ENCODE measurements at places on chromosomes 5 and 9.

- DNase-seq, result no peak
Measured at GRCh38 chr5:88964831-88965230, 81.8 kb upstream of the MEF2C start.

DNA sequence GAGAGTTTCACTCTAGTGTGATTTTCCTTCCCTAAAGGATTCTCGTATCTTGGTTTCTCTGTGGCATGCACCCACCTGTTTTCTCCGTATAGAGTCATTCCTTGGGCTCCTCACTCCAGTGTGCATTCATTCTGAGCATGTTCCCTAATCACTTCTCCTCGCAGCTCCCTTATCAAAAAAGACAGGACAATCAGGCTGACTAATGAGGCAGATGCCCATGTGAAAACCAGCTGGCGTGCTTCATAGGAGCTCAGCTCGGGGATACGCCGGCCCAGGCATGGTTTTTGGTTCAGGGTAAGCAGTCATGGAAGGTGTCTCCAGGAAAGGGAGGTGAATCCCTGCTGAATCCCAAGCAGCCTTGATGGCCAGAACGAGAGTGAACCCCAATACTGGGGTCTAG, 41.2 kb upstream of the INSYN2B start:
- no peak for DNase-seq

- DNase-seq, result no peak
Measured at GRCh38 chr9:96491079-96491879, 41.3 kb downstream of the HABP4 start.

GRCh38 chr5:50744776-50745175, 78.3 kb downstream of the PARP8 start:
- no peak for DNase-seq

GRCh38 chr9:74497748-74498620, 849 bp downstream of the RORB start:
- no peak for DNase-seq

DNA sequence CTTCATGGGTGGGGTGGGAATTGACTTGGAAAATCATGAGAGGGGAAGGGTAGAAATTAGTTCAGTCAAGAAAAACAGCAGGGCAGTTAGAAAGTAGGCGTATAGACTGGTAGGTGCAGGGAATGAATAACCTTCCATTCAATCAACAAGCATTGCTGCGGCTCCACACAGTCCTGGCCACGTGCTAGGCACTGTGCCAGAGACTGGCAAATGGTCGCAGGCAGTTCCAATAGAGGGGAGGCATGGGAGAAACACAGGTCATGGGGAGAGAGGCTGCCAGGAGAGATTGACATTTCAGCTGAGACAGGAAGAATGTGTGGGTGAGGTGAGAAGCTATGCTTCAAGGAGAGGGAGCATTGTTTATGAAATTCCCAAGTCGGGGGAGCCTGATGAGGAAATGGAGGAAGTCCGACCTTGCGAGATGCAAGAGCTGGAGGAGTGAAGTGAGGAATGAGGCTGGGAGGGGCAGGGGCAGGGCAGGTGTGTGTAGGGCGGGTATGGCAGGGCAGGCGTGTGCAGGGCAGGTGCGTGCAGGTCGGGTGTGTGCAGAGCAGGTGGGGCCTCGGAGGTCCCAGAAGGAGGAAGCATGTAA, 54.4 kb upstream of the PPARGC1B start:
- no peak for DNase-seq

DNA sequence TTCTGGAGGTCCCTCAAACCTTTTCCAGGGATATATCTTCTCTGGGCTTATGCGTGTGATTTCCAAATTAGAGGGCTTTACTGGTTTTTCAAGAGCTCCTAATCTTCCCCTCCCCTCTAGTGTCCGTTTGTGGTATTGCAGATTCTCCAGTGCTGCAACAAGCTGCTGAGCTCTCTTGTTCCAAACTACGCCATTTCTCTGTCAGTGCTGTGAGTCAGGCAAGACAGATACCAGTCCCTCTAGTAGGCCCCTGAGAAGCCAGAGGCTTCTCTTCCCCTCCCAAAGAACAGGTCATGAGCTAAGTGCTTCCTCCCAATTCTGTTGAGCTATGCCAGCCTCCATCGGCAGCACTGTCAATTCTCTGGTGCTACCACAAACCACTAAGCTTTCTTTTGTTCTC, 149.5 kb downstream of the FANCC start:
- peak; percentile 33 for DNase-seq

- no peak for DNase-seq
Measured at GRCh38 chr5:84362061-84362720, 22.5 kb downstream of the EDIL3 start.

DNA sequence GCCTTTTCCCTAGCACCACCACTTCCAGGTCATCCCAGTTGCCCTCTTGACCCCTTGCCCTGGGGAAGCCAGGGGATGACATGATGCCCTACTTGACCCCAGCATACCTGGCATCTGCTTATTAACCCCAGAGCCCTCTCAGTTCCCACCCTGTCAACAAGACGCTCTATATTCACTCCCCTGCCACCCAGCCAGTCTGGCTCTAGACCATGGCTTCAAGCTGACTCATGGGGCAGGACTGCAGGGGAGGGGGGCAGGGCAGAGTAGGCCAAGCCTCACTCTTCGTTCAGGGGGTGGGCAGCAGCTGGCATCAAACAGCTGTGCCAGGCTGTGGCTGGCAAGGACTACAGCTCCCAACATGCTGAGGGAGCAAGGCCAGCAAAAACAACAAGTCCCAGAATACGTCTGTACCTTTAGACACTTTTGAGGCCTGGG, 5.3 kb downstream of the ATOSB start:
- DNase-seq, result no peak

DNA sequence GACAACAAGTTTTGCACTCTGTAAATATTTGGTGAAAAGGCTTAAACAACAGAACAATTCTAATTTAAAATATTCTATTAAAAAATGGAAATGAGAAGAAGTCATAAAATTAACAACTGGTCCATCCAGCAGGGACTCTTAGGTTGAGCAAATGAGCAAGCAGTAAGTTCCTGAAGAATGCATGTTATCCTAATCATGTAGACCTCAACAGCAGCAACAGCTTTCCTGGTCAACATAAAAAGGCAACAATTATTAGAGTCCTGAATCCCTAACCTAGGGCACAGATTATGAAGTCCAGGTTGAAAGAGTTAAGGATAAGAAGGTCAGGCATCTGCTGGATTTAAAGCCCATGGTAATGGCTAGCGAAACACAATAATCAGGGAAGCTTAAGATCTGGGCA, 120.9 kb downstream of the SSBP2 start:
- DNase-seq, result no peak

DNA sequence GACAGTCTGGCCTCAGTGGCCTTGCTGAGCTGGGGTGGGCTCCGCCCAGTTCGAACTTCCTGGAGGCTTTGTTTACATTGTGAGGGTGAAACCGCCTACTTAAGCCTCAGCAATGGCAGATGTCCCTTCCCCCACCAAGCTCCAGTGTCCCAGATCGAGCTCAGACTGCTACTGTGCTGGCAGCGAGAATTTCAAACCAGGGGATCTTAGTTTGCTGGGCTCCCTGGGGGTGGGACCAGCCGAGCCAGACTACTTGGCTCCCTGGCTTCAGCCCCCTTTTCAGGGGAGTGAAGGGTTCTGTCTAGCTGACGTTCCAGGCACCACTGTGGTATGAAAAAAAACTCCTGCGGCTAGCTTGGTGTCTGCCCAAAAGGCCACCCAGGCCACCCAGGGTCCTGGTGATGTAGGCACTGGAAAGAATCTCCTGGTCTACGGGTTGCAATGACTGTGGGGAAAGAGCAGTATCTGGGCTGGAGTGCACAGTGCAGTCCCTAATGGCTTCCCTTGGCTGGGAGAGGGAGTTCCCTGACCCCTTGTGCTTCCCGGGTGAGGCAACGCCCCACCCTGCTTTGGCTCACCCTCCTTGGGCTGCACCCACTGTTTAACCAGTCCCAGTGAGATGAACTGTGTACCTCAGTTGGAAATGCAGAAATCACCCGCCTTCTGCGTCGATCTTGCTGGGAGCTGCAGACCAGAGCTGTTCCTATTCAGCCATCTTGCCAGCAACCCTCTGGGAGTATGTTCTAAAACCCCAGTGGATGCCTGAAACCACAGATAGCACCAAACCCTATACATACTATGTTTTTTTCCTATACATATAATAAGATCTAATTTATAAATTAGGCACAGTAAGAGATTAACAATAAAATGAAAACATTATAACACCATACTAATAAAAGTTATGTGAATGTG, 95.5 kb downstream of the TMEM161B start:
- DNase-seq, result no peak

GRCh38 chr5:111129938-111130337, 37.8 kb downstream of the WDR36 start:
- no peak for DNase-seq

GRCh38 chr9:72440992-72441847, 76.2 kb upstream of the ZFAND5 start:
- no peak for DNase-seq

- DNase-seq, result no peak
Measured at GRCh38 chr5:135874461-135874860, 21.2 kb downstream of the IL9 start.

- no peak for DNase-seq
Measured at GRCh38 chr5:144857454-144857853, 686.8 kb downstream of the KCTD16 start.

DNA sequence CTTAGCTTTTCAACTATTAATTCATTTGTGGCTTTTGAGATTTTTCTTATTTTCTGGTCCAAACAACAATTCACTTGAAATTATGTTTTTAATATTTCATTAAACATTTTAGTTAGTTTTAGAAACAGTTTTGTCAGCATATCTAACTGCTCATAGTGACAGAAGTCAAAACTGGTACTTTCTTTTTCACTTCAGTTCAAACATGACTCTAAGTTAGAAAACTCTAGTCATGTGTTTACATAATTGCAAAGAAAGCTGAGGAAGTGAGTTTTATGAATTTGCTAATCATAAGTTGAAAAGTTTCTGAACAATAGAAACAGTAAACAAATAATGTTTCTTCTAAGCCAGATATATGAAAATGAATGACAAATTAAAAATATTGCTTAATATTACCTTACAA, 1931.0 kb downstream of the EFNA5 start:
- no peak for DNase-seq

- no peak for DNase-seq
Measured at GRCh38 chr5:72093824-72094223, 13.5 kb upstream of the MAP1B start.

DNA sequence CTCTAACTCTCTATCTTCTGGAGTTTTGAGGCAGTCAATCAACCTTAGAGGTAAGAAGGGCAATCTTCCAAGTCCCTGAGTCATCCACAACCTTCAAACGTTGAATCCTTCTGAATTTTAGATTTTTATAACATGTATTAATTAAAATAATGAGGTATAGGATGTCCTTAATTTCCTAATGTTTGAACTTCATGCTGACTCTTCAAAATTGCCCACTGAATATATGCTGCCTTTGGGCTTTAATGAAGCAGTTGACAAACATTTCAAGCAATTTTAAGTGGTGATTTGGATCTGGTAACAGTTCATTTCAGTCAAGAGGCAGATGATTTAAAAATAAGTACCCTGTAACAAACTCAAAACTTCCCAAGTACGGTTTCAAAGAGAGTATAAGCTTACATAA, 26.0 kb downstream of the ERP44 start:
- DNase-seq, result no peak

DNA sequence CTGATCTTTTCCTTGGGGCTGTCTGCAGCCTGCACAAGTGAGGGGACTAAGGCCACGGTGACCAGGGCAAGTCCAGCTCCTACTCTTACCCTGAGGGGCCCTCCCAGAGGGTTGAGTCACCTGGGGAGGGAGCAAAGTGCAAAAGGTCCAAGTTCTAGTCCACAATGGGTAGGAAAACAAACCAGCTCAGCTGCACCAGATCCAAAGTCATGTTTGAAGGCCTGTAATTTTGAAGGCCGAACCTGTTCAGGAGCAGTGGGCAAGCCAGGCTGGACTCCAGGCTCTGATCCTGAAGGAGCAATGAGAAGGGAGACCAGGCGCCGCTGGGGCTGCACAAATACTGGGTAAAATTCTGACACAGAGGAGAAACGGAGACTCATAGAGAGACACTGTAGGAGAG, 15.8 kb upstream of the TCF7 start:
- no peak for DNase-seq

DNA sequence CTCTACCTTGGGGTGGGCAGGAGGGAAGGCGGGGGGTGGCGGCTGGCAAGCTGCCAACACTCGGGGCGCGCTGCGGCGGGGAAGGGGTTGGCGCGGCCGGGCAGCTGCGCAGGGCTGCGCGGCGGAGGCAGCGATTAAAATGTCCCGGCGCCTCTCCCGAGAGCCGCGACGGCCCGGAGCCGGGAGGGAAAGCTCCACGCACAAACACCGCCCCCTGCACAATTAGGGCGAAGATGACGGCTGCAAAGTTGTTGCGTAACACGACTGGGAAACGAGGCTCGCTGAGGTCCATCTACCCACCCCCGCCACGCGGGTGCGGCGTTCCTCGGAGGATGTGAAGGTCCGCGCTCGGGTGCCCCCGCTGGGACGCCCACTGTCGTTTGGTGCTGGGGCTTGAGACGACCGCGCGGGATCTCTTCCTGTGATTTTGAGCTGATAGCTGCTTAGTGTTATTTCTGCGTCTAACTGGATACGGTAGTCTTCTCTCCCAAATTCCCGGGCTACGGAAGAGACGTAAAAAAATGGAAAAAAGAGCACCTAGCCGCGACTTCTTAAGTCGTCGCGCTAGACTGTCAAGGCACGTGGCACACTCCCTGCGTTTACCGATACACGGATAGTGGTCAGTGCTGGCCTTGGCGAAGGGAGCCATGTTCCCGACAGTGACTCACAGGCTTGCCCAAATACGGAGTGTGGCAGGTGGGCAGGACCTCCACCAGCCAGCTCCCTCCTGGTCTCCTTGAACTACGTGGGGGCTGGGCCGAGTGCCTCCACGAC, 958 bp upstream of the NFIL3 start:
- DNase-seq, result peak; percentile 42

GRCh38 chr9:95506428-95506677, 10.4 kb downstream of the PTCH1 start:
- no peak for DNase-seq

DNA sequence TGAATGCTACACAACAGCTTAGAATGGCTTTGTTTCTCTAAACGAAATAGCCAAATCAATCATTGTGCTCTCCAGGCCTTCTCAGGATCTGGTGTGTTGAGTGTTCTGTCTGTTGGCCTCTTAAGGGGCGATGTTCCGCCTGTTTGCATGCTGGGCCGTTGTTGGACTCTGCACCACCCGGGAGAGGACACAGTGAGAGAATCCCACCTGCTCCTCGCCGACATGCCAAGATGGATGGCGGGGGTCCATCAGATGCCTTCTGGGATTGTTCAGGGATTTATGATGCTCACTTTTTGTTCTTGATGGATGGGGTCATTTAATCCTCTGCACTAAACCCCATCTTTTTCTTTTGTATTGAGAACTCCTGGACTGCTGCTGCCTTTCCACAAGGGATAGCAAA, 159.9 kb downstream of the NTRK2 start:
- no peak for DNase-seq

GRCh38 chr9:23041466-23041865, 594.8 kb downstream of the DMRTA1 start:
- DNase-seq, result no peak

GRCh38 chr5:138438724-138439476, at the start of gene REEP2:
REEP2 (plus strand) TSS chr5:138439057; CDS start chr5:138439209, 152 bp downstream.
- peak; percentile 53 for DNase-seq

- DNase-seq, result no peak
Measured at GRCh38 chr9:77291714-77292113, 114.4 kb downstream of the VPS13A start.

All from T-cell (primary cell).